ENCODE measurements at places on chromosomes 1 and 21. TPM values are rescaled to one million over a fixed set of nuclear protein-coding genes. Genes with fewer than 3 reads are reported as not detected.

DNA sequence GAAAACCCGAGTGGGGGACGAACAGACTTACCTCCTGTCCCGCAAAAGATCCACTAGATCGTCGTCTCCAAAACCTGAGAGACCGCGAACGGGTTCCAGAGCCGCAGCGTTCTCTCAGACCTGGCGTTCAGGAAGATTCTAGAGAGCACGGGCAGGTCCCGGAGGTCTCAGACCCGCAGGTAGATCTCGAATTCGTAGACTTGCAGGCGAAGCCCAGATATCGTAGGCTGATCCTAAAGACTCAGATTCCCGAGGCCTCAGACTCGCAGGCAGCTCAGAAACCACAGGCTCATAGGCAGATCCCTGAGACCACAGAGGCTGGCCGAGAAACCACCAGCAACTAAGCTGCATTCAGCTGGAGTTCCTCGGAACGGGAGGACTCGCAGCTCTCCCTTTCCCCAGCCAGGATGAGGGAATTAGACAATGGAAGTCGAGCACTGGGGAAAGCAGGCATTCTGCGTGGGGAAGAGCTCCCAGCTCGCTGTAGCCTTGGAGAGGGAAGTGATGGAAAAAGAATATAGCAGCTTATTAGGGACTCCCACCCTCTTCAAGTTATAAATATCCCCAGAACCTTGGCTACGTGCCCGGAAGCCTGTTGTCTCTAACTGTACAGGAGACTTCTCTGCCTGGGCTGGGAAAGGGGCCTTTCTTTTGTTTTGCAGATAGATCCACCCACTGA is at the start of gene ZNF436:
TSS of gene ZNF436 (minus strand) at position 502 of the 679 bp plus-strand sequence. CDS start 1,831 bp downstream, outside the sequence.
- peak; percentile 30 for DNase-seq
- H3K4me3 ChIP-seq, result peak within 1 kb of the TSS; percentile 96
- peaks cover 20% of the 10 kb centered on the region for H3K27me3 ChIP-seq
- H3K27ac ChIP-seq, result peak within 1 kb of the TSS; percentile 97
- peaks cover 36% of the 10 kb centered on the region for H3K36me3 ChIP-seq

- no peak overlapping the region for H3K27ac ChIP-seq
- H3K4me3 ChIP-seq, result no peak overlapping the region
- DNase-seq, result no peak
- no peaks in the 10 kb centered on the region for H3K4me1 ChIP-seq
- no peaks in the 10 kb centered on the region for H3K36me3 ChIP-seq
- H3K27me3 ChIP-seq, result no peaks in the 10 kb centered on the region
These were observed 30.1 kb upstream of the KCNK2 start for GRCh38 chr1:215052256-215053015.

DNA sequence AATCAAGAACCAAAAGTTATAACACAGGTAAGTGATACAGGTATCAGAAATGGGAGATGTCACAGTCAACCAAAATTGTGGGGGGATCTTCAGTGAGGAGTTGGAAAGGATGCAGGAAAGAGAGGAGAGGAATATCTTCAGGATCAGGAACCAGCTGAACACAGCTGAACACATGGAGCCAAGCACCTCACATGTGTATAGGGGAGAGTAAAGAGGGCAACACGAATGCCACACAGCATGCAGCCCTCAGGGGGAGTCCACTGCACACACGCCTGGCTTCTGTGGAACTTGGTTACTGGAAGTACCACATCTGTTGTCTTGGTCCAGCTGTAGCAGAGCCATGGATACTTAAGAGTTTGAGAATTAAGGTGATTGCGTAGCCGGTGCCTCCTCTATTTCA is 218.8 kb downstream of the RGS7 start:
- peaks cover 3% of the 10 kb centered on the region for H3K27me3 ChIP-seq
- DNase-seq, result no peak
- peaks cover 6% of the 10 kb centered on the region for H3K36me3 ChIP-seq
- H3K4me1 ChIP-seq, result no peaks in the 10 kb centered on the region
- no peak overlapping the region for H3K4me3 ChIP-seq

Gene CACNA1S
- 0.08 TPM for total RNA-seq
